DMS 273 treated with DMSO at 0.1 percent for 48 hours (cell line): ENCODE measurements at places on chromosomes 12 and 14.

GRCh38 chr12:128155571-128155970 is 111.4 kb upstream of the TMEM132C start:
- no peak for DNase-seq

DNA sequence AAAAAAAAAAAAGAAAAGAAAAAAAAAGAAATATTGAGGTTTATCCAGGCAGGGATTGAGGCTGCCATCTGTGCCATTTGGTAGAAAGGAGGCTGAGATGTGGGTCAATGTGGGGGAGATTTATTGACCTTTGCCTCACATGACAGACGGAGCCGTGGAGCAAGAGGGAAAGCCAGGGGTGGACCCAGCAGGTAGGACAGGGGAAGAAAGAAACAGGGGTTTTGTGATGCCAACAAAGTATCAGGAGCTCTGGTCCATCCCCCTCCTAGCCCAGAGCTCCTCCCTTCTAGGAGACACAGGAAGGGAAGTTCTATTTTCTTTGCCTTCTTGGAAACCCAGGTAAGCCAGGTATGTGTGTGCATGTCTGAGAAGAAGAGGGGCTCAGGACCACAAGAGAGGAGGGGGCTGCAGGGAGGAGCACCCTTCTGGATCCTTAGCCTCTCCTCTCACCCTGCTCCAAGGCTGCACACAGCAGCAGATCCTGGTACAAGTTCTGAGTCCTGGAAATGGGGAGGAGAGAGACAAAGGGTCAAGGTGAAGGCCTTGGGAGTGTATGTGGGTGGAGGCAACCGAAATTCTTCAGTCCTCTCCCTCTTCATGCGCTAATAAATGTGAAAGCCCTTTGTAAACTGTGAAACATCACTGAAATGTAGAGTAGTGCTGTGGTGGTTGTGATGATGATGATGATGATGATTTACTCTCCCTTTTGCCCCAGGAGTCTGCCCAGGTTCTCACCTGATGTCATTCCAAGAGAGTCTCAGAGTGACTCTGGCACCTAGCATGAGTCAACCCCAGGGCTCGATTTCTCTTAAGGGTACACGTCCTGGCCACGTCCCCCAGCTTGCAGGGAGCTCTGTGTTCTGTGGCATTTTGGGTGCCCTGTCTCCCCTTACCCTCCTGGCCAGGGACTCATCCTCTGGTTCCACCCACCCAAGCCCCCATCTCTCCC is 26.3 kb downstream of the ZFP36L1 start:
- DNase-seq = no peak

- peak; percentile 21 for DNase-seq
These were observed 8.4 kb upstream of the INF2 start for GRCh38 chr14:104680806-104681688.

GRCh38 chr12:28184375-28184774 is 5.9 kb upstream of the CCDC91 start:
- no peak for DNase-seq

- no peak for DNase-seq
These were observed 4.8 kb upstream of the NINJ2 start for GRCh38 chr12:668090-668481.

- no peak for DNase-seq
These were observed 236.3 kb downstream of the SLC25A21 start for GRCh38 chr14:36935976-36936678.
